ENCODE measurements at places on chromosomes 2 and 18.

GRCh38 chr18:9081940-9082339, 20.6 kb upstream of the NDUFV2 start:
- DNase-seq = no peak

DNA sequence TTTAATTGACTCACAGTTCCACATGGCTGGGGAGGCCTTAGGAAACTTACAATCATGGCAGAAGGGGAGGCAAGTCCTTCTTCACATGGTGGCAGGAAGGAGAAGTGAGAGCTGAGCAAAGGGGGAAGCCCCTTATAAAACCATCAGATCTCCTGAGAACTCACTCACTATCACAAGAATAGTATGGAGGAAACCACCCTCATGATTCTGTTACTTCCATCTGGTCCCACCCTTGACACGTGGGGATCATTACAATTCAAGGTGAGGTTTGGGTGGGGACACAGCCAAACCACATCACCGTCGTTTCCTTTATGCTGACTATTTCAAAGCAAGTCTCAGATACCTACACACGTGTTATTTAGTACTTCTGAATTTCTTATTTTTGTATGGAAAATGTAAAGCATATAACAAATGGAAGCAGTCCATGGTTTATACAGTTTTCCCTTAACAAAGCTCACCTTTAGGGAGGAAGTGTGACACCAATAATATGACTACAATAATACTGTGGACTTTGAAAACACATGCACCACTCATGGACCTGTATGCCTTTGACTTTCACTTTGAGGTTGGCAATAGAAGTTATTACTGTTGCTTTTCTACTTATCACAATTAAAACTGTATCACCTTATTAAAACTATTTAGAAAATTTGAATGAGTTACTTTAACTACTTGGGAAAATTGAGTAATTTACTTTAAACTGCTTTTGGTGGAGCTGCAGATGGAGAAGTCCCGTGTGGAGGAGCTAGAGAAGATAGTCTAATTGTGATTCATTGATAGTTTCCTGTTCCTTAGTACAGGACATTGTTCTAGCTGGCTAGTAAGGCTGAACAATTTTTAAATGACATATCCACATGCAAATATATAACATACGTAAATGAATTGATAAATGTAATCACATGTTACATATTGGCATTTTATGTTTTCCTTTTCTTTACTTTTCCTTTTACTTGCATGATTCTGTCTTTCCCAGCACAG, 37.3 kb downstream of the MTCL1 start:
- no peak for DNase-seq

- DNase-seq = no peak
Observed at GRCh38 chr2:19577723-19578122, 219.3 kb upstream of the OSR1 start.

- no peak for DNase-seq
Observed at GRCh38 chr2:26325851-26326250, 20.1 kb upstream of the SELENOI start.

GRCh38 chr2:241064802-241065354, 37.2 kb downstream of the MTERF4 start:
- DNase-seq = peak; percentile 8

- DNase-seq = no peak
Observed at GRCh38 chr18:7164323-7165004, 46.9 kb upstream of the LAMA1 start.

Data from femur (tissue), 1 donor.